ENCODE measurements at places on chromosomes 5 and 9.

GRCh38 chr5:35785601-35786085 is 71.0 kb upstream of the IL7R start:
- no peaks in the 10 kb centered on the region for H3K27me3 ChIP-seq
- H3K4me3 ChIP-seq = no peak overlapping the region
- peaks cover 2% of the 10 kb centered on the region for H3K36me3 ChIP-seq
- no peak for DNase-seq
- H3K4me1 ChIP-seq = no peaks in the 10 kb centered on the region

GRCh38 chr5:178384816-178385495 is 152.4 kb upstream of the PHYKPL start:
- no peak overlapping the region for H3K27ac ChIP-seq
- no peak for DNase-seq
- peaks cover 17% of the 10 kb centered on the region for H3K4me1 ChIP-seq
- no peak overlapping the region for H3K4me3 ChIP-seq

- no peak overlapping the region for H3K27ac ChIP-seq
- DNase-seq = no peak
- peaks cover 15% of the 10 kb centered on the region for H3K27me3 ChIP-seq
- H3K36me3 ChIP-seq = no peaks in the 10 kb centered on the region
- H3K4me1 ChIP-seq = peaks cover 12% of the 10 kb centered on the region
- no peak overlapping the region for H3K4me3 ChIP-seq
Measured at GRCh38 chr5:40676613-40677343, 2.9 kb upstream of the PTGER4 start.

- no peak for DNase-seq
- no peaks in the 10 kb centered on the region for H3K36me3 ChIP-seq
- no peaks in the 10 kb centered on the region for H3K4me1 ChIP-seq
- H3K27ac ChIP-seq = no peak overlapping the region
- no peaks in the 10 kb centered on the region for H3K27me3 ChIP-seq
Measured at GRCh38 chr5:173108914-173109313, 35.4 kb upstream of the BNIP1 start.

DNA sequence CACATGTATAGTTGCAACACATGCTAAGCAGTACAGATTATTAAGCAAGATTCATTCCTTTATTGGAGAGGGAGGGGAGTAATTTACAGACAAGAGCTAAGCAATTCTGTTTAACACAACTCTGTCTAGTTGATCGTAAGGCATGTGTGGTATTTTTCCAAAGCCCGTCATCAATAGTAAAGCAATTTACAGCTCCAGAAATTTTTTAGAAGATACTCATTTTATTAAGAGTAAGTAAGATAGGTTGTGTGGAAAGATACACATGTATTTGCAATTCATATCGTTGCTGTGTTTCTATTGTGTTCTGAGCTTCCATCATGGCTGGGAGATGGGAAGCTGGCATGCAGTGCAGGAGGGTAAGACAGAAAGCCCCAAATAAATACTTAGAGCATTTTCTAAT is 289.2 kb upstream of the TMEM161B start:
- no peak overlapping the region for H3K4me3 ChIP-seq
- no peaks in the 10 kb centered on the region for H3K27me3 ChIP-seq
- no peak for DNase-seq
- peaks cover 20% of the 10 kb centered on the region for H3K4me1 ChIP-seq
- H3K27ac ChIP-seq = no peak overlapping the region
- H3K36me3 ChIP-seq = no peaks in the 10 kb centered on the region

- DNase-seq = no peak
- no peak overlapping the region for H3K4me3 ChIP-seq
- H3K27ac ChIP-seq = no peak overlapping the region
- no peaks in the 10 kb centered on the region for H3K27me3 ChIP-seq
- H3K4me1 ChIP-seq = peaks cover 3% of the 10 kb centered on the region
- H3K36me3 ChIP-seq = no peaks in the 10 kb centered on the region
Measured at GRCh38 chr9:13804532-13804931, 509.4 kb downstream of the NFIB start.

GRCh38 chr5:145161391-145161790 is 673.8 kb downstream of the PRELID2 start:
- no peaks in the 10 kb centered on the region for H3K36me3 ChIP-seq
- H3K27me3 ChIP-seq = no peaks in the 10 kb centered on the region
- H3K4me3 ChIP-seq = no peak overlapping the region

DNA sequence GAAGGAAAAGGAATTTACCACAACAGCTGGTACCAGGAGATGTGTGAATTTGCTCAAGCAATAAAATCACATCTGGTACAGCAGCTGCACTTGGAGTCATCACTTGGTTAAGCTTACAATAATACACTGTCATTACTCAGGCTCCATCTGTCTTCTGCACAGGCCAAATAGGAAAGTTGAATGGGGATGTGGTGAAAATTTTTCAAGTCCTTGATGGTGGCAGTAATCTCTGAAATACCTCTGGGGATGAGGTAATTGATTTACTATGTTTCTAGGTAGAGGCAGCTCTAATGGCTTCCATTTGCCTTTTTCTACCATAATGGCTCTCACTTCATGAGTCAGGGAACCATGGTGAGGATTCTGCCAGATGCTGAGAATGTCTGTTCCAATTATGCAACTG is 206.8 kb upstream of the ATP10B start:
- H3K36me3 ChIP-seq = no peaks in the 10 kb centered on the region
- DNase-seq = no peak
- H3K27me3 ChIP-seq = no peaks in the 10 kb centered on the region
- H3K4me3 ChIP-seq = no peak overlapping the region
- no peaks in the 10 kb centered on the region for H3K4me1 ChIP-seq

DNA sequence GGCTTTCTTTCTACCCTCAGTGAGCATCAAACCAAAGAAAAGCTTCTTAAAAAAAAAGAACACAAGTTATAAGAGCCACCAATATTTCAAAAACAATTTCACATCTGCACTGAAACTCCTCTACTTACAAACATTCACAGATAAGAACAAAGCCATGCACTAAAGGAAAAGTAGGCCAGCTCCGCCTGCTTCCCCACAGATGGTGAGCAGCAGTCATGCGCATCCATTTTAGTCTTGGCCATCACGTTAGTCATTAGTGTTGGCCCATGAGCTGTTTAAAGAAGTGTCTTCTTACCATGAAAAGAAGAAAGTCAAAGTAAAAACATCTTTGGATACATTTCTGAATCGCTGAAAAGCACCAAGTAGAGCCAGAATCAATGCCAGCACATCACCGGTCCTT is 40.0 kb upstream of the SMIM23 start:
- no peaks in the 10 kb centered on the region for H3K36me3 ChIP-seq
- H3K4me1 ChIP-seq = no peaks in the 10 kb centered on the region
- H3K27me3 ChIP-seq = no peaks in the 10 kb centered on the region
- no peak overlapping the region for H3K4me3 ChIP-seq

- no peaks in the 10 kb centered on the region for H3K27me3 ChIP-seq
- H3K4me3 ChIP-seq = no peak overlapping the region
- DNase-seq = peak; percentile 15
- no peaks in the 10 kb centered on the region for H3K36me3 ChIP-seq
Measured at GRCh38 chr9:32264170-32264864, 120.1 kb upstream of the ACO1 start.
